HCT116 (cell line): ENCODE measurements at places on chromosomes 5 and 9. TPM values are rescaled to one million over a fixed set of nuclear protein-coding genes. Genes with fewer than 3 reads are reported as not detected.

- peaks cover 7% of the 10 kb centered on the region for H3K4me1 ChIP-seq
- no peak for DNase-seq
- H3K27me3 ChIP-seq: peaks cover 12% of the 10 kb centered on the region
- H3K36me3 ChIP-seq: no peaks in the 10 kb centered on the region
- no peak overlapping the region for H3K27ac ChIP-seq
These were observed 472.1 kb upstream of the TNC start for GRCh38 chr9:115590011-115590410.

- no peaks in the 10 kb centered on the region for H3K36me3 ChIP-seq
- H3K27ac ChIP-seq: no peak overlapping the region
- no peak for DNase-seq
These were observed 8.6 kb downstream of the RAPGEF1 start for GRCh38 chr9:131731237-131731636.

DOCK2 gene
- total RNA-seq: 0.89 TPM

UHRF2 gene
- total RNA-seq: 40.6 TPM

PHF24 gene
- 0.47 TPM for total RNA-seq
